ENCODE measurements at places on chromosomes 16 and 17.

DNA sequence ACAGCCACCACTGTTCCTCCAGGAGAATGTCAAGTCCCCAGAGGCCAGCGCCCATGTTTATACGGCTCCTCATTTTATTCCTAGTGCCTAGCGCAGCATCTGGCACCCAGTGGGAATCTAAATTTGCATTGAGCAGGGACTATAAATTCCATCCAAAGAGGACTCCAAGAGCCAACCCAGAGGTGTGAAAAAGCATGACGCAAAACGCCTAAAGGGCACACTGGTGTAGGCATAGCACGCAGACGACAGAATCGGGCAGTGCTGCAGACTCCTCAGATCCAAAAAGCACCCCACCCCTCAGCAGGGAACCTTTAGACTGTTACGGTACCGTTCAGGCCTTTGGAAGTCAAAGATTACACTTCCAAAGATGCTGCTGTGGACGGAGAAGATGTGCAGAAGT is 19.5 kb downstream of the TEKT5 start:
- DNase-seq = no peak

GRCh38 chr17:7496470-7497183 is 12.5 kb downstream of the POLR2A start:
- DNase-seq = no peak

DNA sequence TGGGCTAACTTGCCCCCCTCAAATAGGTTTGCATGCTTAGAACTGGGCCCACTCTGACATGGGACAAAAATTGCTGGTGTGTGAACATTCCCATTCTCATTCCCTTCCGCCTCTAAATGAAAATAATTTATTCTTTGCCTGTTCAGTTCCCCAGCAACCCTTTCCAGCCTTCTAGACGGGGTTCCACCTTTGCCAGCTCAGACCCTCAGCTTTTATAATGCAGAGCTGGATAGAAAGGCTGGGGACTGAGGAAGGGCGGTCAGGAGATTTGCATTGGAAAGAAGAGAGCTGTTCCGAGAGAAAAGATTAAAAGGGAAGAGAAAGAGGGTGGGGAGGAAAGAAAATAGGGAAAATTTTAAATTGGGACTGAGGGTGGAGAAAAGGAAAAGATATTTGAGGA is 151.1 kb upstream of the WSCD1 start:
- no peak for DNase-seq

DNA sequence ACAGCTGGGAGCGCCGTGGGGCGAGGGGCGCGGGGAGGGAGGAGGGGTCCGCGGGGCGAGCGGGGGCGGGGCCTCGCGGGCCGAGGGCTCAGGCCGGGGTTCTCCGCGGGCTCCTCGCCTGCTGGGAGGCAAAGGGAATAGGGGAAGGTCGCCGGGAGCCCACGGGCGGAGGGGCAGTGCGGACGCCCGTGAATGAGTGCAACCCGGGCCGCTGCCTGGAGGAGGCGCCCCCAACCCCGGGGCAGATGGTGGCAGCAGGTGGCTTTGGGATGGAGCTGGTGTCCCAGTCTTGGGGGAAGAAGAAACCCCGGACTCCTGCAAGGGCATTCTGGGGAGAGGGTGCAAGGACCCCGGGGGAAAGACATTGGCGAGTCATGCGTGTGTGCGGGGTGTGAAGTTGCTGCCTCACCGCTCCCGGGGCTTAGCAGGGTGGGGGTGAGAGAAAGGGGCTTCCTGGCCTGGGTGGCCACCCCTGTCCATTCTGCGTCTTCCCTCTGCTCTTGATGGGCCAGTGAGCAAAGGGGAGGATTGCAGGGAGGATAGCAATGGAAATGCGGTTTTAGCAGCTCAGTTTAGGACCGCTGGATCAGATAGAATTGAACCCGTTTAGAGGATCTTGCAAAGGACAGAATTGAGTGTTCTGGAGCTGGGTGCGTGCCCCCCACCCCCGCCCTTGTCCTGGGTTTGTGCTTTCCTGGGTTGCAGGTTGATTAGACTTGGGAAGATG is 526 bp downstream of the KIAA0513 start:
- DNase-seq = no peak

GRCh38 chr17:41910701-41911391 is 7.9 kb downstream of the ACLY start:
- no peak for DNase-seq

GRCh38 chr16:3171181-3171854 is 16.7 kb upstream of the OR1F1 start:
- no peak for DNase-seq

DNA sequence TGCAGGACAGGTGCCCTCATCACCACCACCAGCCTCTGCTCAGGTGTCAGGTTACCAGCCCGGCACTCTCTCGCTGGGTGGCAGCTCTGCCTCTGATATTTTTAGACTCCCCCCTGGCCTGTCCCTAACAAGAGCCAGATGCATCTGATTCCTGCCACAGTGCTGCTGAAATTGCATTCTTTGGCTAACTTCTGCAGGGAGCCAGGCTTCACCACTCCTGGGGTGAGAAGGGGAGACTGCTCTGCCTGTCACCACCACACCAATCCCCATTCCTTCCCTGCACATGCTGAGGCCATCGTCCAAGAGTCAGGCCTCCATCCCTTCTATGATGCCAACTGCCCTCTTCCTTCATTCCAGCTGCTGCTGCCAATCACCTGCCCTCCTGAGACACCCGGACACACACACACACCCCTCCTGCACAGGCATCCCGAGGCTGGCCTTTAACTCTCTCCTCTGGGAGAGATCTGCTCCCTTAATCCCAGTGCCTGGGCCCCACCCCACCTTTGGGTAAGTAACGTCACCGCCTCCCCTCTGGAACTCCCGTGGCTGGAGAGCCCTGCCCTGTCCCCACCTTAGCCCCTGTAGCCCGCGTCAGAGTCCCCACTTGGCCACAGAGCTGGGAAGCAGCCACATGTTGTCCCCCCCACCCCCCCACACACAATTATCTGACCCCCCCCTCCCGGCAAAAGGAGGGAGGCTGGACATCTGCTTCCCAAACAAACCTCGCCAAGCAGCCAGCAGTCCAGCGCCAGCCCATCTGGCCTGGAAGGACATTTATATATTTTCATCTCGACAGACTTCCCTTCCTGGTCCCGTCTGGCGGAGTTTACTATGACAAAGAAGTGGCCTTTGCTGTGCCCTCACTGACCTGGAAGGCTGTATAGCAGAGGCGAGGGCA is 2.8 kb downstream of the EMP2 start:
- no peak for DNase-seq

DNA sequence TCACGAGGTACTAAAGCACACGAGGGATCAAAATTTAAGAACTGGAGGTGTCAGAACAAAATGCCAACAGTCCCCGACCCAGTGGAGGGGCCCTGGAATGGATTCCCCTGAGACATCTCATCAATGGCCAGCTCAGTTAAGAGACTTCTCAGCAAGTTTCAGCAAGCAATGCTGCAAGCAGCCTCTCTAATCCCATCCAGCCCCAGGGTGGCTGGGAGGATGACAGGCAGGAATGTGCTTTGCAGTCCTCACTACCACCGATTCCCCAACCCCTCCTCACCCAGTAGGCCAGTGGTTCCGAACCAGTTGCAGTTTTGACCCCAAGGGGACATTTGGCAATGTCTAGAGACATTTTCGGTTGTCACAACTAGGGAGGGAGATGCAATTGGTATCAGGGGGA is 8.7 kb downstream of the GPRC5B start:
- DNase-seq = no peak

- DNase-seq = no peak
Measured at GRCh38 chr16:12317856-12318537, 341.5 kb downstream of the SNX29 start.

DNA sequence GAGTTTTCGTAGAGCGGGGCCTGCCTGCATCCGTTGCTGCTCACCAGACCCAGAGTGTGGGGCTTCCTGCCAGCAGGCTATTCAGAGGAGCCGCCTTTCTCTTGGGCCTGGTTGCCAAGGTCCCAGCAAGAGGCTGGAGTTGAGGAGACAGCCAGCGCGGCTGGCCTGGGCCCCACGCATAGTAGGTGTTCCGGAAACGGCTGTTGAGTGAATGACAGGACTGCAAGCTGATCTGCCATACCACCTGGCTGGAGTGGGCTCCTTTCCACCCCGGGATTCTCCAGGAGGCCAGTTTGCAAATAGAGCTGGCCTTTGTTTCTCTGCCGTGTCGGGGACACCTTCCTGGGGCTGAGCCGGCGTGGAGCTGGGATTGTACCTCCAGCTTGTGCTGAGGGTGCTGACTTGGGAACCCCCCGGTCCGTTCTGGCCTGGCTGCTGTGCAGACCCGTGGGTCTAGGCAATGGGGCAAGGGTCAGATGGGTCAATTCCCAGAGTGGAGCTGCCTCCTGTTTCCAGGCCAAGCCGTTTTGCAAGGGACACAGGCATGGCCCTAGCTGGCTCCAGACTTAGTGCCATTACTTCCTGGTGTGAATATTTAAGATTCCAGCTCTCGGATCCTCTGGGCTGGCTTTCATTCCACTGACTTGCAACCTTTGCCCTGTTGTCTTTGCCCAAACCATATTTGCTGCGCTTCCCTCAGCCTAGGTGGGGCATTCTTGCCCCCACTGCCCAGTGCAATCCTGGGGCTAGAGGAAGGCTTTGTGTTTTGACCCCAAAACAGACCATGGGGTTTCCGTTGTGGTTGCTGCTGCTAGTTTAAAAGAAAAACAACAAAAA is 68.8 kb downstream of the CMIP start:
- DNase-seq = no peak

DNA sequence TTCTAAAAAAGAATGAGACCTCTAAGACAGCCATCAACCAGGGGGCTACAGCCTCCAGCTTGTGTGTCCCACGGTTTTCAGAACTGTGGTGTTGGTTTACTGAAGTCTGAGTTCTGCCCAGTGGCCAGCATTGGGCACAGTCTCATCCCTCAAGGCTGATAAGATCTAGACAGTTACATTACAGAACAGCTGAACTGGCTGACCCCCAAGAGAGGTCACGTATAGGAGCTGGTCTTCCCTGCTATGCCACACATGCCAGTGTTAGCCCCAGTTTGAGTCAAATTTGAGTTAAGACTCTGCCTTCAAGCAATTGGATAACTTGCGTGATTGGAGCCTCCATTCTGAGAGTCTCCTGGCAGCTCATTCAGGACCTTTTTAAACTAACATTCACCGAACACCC is 14.8 kb upstream of the NUP93 start:
- no peak for DNase-seq

DNA sequence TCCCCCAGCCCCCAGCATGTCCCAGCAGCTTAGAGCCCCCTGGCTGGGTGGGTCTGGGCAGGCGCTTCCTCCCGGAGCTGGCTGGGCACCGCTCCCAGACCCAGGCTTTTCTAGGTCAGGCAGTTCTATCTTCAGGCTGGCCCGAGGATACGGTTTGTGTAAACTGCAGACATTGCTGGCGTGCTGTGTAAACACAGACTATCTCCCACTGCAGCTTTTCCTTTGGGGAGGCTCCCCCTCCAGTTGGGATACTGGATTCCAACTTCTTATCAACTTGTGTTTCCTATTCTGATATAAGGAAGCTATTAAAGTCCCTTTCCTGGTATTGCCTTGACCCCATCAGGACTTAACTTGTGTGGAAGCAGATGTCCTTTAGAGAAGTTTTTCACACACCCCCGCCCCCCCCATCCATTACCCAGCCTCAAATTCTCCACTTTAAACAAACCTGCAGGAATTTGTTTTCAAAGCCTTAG is 18.3 kb upstream of the GNA13 start:
- DNase-seq = no peak

DNA sequence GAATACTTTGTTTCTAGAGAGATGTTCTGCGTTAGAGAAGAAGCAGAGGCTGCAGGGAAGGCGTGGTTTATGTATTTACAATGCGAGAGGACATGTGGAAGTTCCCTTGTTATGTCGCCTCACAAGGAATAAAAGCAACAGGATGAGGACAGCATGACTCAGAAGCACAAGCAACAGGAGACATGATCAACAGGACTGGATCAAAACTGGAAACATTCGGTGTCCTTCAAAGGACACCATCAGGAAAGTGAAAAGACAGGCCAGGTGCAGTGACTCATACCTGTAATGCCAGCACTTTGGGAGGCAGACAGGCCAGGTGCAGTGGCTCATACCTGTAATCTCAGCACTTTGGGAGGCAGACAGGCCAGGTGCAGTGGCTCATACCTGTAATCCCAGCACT is 52.6 kb downstream of the CCDC57 start:
- no peak for DNase-seq

DNA sequence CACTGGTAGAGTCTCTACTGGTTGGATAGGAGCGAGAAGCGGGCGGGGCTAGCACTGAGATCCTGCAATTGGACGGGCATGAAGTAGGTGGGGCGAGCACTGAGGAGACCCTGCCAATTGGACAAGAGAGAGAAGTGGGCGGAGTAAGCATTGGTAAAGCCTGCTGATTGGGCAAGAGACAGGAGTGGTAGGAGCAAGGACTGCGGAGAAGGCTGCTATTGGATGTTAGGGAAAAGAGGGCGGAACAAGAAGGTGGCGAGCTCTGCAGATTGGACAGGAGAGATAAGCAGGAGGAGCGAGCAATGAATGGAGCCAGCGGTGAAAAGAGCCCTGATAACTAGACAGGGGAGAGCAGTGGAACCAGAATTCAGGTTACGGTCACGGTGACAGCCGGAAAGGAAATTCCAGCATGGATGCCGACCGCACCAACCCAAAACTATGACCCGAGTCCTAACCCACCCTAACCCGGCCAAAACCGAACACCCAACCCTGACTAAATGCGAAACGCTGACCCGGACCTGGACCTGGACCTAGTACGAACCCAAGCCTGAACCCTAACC is 4.8 kb downstream of the SCGB1C2 start:
- no peak for DNase-seq

- DNase-seq = no peak
Measured at GRCh38 chr17:35146214-35146833, 1.3 kb upstream of the UNC45B start.

- DNase-seq = no peak
Measured at GRCh38 chr17:34006126-34006525, 249.0 kb upstream of the CCL2 start.

- no peak for DNase-seq
Measured at GRCh38 chr16:2817340-2818271, 569 bp downstream of the PRSS21 start.

- DNase-seq = no peak
Measured at GRCh38 chr17:34389126-34389750, 26.2 kb upstream of the CCL1 start.

- no peak for DNase-seq
Measured at GRCh38 chr16:66189951-66190350, 176.5 kb upstream of the CDH5 start.

DNA sequence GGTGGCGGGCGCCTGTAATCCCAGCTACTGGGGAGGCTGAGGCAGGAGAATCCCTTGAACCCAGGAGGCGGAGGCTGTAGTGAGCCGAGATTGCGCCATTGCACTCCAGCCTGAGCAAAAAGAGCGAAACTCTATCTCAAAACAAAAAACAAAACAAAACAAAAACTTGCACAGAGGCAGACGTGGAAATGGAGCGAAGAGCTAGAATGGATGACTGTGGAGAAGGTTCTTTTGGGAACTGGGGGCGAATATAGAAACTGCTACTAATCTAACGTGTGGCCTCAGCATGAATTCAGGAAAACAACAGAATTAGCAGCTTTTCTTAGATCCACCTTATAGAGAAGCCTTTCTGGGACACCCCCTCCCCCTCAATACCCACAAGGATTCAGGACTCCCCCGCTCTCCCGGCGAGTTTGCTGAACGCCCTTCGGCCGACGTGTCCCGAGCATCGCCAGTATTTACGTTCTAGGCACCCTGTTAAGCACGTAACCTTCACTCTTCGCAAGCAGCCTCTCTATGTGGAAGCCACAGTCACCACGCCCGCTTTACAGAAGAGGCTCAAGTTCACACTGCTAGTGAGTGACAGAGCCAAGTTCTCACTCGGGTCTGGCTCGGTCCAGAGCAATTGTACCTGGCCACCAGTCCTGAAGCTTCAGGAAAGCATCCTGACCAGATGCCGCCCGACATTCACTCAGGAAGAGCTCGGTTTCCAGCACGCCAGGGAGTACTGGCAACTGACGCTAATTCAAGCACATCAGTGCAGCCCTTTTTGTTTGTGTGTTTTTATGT is 13.3 kb upstream of the ABR start:
- no peak for DNase-seq

All from stimulated activated CD8-positive, alpha-beta memory T cell treated with anti-CD3 and anti-CD28 coated beads, Interleukin-7, amount 100 ng/mL, for 1 hour (primary cell).